ENCODE measurements at places on chromosomes 2 and 18. TPM values are rescaled to one million over a fixed set of nuclear protein-coding genes. Genes with fewer than 3 reads are reported as not detected.

Gene ASXL3
- total RNA-seq = 0.32 TPM

Gene ALKAL2
- total RNA-seq = 0.44 TPM

Gene IL1F10
- not detected for total RNA-seq

Gene DCDC2C
- not detected for total RNA-seq

Gene IER3IP1
- 7.1 TPM for total RNA-seq

Gene NEURL3
- total RNA-seq = not detected

Gene CDH2
- total RNA-seq = not detected

Gene PTMA
- total RNA-seq = 924 TPM

Gene TNS1
- total RNA-seq = 27.7 TPM

Gene IL1RL2
- total RNA-seq = 8.1 TPM

Gene FKBP7
- total RNA-seq = 1.00 TPM

Gene LTBP1
- 33.8 TPM for total RNA-seq

Gene HADHB
- total RNA-seq = 104 TPM

Gene CD28
- total RNA-seq = 0.28 TPM

Gene FRZB
- 0.32 TPM for total RNA-seq

Gene STARD6
- not detected for total RNA-seq

Gene SLC16A14
- 3.8 TPM for total RNA-seq

Gene ABCG8
- total RNA-seq = not detected

Gene LIMS3
- not detected for total RNA-seq

Data from esophagus mucosa (tissue), 1 donor.